Cardiac fibroblast (primary cell): ENCODE measurements at places on chromosomes 1 and 21.
A peak's percentile ranks its signal among the peaks of the same experiment; 100 is the strongest.

GRCh38 chr1:157098519-157098918 is 1.1 kb downstream of the ETV3L start:
- no peak for DNase-seq

GRCh38 chr1:164743976-164744375 is 185.0 kb downstream of the PBX1 start:
- DNase-seq: no peak

DNA sequence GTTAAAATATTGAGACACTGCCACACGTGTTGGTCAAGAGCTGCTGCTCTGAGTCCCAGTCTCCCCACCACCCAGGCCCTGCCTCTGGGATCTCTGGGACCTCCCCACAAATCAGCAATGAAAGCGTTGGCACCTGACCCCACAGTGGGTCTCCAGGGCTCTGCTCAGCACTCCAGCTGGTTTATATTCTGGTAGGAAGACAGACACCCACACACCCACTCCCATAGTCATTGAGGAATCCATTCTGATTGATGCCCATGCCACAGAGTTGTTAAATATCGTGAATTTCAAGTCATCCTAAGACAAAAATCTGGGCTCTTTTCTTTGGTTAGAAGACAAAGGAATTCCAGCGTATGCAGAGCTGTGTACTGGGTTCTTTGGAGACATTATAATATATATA is 91.6 kb downstream of the KIF26B start:
- DNase-seq: no peak

- peak; percentile 7 for DNase-seq
Observed at GRCh38 chr21:38671773-38672172, 134.0 kb upstream of the ETS2 start.

DNA sequence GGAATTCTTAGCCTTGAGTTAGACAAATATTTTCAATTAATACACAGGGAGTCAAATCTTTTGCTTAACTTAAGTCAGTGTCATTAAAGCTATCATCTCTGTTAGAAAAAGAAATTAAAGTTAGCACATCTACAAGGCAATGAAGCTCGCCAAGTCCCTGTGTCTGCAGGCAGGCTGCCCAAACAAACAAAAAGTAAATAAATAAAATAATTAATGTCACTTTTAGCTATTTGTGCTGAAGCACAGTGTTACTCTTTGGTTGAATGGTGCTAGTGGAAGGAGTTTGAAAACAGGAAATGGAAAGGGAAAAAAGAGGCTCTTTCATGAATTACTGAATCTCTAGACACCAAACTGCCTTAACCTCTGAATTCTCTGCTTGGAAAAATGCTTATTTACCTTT is 37.1 kb upstream of the COL11A1 start:
- DNase-seq: no peak

GRCh38 chr1:43931711-43932660 is 1.6 kb upstream of the ARTN start:
- DNase-seq: no peak

- peak; percentile 80 for DNase-seq
Observed at GRCh38 chr1:85584923-85585322, 4.4 kb downstream of the CCN1 start.

- DNase-seq: no peak
Observed at GRCh38 chr1:67767103-67767782, 66.0 kb downstream of the GNG12 start.

- peak; percentile 55 for DNase-seq
Observed at GRCh38 chr21:14533499-14534428, 12.4 kb downstream of the SAMSN1 start.

DNA sequence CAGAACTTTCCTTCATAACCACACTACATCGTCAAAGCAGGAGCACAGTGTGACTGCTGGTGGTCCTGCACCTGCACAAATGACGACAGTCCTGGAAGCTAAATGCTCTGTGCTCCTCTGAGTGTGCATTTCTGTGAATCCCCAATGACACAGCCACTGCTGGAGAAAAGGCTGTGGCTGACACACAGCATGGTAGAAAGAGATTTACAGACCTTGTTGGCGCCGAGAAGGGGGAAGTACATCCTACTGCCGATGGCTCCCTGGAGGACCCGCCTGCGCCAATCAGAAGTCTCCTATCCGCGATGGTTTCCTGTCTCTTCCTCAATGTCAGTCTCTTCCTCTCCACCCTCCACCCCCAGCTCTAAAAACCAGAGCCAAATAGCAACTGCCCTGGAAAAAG is 115.4 kb upstream of the RAB4A start:
- DNase-seq: no peak

DNA sequence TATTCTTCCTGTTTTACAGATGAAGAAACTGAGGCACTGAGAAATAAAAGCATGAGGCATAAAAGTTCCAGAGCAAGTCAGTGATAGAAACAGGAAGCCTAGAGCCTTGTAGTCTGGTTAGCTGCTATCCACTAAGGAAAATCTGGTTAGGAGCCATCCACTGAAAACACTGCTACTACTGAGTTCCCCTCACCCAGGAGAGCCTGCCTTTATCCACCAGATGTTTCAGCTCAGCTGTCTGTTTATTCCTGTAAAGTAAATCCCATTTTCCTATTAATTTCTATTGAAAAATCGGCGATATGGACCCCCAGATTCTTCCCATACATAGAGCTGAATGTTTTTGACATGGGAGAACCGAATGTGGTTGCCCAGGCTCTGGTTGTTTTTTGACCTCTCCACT is 63.7 kb upstream of the LMO4 start:
- no peak for DNase-seq

GRCh38 chr1:67947114-67947513 is 103.3 kb downstream of the DIRAS3 start:
- DNase-seq: no peak

DNA sequence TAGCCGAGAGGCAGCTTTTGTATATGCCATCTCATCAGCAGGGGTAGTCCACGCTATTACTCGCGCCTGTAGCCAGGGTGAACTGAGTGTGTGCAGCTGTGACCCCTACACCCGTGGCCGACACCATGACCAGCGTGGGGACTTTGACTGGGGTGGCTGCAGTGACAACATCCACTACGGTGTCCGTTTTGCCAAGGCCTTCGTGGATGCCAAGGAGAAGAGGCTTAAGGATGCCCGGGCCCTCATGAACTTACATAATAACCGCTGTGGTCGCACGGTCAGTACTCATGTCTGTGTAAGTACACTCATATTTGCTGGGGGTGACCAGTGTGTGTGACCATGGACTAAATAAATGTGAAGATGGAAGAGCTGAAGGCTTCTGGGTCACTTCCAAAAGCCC is 7.4 kb downstream of the WNT2B start:
- DNase-seq: no peak

DNA sequence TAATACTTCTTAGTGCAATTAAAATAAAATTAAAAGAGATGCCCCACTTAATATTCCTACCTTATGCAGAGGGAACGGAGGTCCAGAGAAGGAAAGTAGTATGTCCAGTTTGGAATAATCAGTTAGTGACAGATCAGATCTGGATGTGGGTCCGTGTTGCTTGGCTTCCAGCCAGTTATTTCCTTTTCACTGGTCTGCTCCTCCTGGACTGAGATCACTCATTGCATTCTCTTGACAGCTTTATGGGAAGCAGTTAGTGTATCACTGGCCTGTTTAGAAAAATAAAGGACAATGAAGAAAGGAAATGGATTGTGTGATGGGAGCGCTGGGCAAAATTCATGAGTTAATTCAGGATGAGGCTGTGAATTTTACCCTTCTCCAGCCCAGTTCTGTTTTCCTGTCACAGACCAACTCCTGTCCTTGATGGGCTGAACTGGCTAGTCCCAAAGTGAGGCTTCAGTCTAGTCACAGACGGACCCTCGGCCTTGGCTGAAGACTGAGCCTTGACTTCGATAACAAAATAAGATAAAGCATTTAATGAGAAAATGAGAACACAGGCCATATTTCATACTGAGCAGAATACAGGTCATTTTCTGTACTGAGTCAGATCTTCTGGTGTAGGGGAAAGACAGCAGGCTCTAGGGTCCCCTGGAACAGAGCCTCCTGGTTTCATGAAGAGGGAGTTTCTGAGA is 85.2 kb upstream of the TRABD2B start:
- DNase-seq: no peak

DNA sequence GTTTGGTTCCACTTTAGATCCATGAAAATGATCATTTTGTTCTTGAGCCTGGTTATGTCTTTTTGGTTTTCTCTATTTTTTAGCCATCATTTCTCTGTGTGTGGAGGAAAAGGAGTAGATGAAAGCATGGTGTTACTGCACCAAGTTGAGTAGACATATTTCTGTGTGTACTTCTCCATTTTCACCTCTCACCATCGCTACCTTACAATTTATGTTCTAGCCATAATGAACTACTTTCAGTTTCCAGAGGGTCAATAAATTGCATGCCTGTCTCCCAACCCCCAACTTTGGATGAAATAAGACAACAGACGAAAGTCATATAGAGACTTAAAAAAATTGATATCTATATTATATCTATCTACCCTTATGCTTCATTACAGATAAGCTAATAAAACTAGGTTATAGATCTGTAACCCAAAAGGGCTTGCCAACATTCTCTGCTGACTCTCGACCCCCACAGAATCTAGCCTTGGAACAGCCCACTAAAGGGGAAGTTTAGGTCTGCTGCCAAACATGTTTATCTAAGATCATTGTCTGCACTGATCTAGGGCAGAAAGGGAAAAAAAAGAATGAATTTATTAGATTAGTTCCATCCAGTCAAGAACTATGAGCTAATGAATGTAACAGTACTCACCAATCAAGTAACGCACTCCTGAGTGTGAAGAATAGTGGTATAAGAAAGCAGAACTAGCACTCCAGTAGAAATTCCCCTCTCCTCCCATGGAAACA is 7.5 kb upstream of the MAN1A2 start:
- no peak for DNase-seq

DNA sequence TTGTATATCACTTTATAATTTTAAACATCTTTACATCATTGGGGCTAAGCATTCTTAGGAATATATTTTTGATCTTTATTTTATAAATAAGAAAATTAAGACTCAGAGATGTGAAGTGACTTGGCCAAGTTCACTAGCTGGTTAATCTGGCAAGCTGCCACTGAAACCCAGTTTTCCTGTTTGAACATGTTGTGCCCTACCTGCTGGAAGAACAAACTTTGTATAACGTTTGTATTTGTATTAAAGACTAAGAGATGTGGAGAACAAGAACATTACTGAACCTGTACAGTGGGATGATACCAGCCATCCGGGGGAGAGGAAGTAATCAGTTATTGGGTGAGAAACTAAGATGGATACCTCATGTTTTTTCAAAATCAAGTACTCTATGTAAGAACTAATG is 77.2 kb upstream of the SIPA1L2 start:
- no peak for DNase-seq

DNA sequence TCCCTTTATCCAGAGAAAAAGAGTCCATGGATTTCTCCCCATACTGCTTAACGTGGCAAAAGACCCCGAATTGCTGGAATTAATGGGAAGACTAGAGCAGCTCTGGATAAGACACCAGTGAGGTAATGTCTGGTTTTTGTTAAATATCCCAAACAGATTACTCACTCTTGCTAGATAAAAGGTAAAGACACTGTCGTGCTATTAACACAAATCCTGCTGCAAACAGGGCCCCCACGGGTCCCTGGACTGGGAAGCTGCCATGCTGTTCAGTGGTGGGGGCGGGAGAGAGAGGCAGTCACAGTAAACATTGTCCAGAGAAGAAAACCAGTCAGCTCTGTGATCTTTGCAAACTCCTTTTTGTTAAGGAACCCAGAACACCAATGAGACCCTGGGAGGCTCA is 15.2 kb upstream of the SRP9 start:
- peak; percentile 57 for DNase-seq

GRCh38 chr21:15592271-15592860 is 137.4 kb upstream of the USP25 start:
- peak; percentile 75 for DNase-seq

DNA sequence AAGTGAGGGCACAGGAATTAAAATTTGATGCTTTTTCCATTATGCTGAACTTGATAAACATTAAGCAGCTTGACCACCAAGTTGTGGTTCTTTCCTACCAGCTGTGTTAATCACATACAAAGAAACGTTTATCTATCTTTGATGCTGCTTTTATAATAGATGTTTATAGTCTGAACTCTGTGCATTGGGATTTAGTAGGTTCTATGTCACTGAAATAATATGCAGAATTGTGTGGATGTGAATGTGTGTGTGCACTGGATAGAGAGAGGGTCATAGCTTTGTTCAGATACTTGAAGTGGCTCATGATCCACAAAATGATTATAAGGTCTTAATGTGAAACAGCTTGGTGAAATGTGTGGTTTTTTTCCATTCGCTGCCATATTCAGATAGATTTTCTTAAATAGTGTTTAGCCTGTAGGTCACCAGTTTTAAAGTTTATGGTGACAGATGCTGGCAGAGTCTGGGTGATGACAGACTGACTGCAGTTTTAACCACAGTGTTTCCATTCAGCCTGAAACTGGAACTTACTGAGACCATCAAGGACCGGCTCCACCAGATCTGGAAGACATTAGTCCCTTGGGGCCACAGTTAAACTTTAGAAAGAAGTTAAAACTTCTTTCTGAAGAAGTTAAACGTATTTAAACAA is 10.2 kb downstream of the DDI2 start:
- DNase-seq: peak; percentile 15

- no peak for DNase-seq
Observed at GRCh38 chr1:106584676-106585075, 471.8 kb upstream of the PRMT6 start.

- no peak for DNase-seq
Observed at GRCh38 chr1:215887627-215888026, 320.5 kb downstream of the KCTD3 start.

DNA sequence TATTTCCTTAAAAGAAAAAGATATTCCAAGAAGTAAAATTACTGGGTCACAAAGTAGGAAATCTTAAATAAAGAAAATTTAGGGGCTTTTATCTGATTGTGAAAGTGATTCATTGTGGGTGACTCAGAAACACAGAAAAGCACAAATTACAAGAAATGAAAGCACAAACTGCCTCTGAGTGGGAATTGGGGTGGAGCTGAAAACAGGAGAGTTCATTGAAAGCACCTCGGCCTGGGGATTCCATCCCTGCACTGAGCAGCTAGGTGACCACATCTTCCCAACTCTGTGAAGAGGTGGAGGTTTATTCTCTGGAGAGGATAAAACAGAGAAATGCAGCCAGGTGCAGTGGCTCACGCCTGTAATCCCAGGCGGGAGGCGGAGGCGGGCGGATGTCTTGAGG is 7.4 kb downstream of the GJA4 start:
- peak; percentile 56 for DNase-seq

GRCh38 chr21:42942244-42942643 is 16.8 kb upstream of the ERVH48-1 start:
- no peak for DNase-seq

DNA sequence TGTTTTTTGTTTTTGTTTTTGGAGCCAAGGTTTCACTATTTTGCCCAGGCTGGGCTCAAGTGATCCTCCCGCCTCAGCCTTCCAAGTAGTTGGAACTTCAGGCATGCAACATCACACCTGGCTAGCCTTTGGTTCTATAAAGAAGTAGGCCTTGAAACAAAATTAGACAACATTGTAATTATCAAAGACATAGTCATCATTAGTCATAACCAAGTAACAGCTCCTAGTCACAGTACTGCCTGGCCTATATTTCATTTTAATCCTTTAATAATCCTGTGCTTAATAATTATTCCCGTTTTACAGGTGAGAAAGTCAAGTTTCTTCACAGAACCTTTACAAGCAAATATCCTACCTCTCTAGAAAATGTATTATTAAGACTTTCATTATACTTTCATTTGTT is 52.3 kb upstream of the TBX15 start:
- DNase-seq: no peak
